ENCODE measurements at places on chromosomes 16 and 17. TPM values are rescaled to one million over a fixed set of nuclear protein-coding genes. Genes with fewer than 3 reads are reported as not detected.
A peak's percentile ranks its signal among the peaks of the same experiment; 100 is the strongest.

GRCh38 chr16:54140057-54140787 lies 146.4 kb downstream of the IRX3 start:
- H3K4me1 ChIP-seq = peaks cover 10% of the 10 kb centered on the region
- H3K27me3 ChIP-seq = peaks cover 25% of the 10 kb centered on the region
- H3K36me3 ChIP-seq = no peaks in the 10 kb centered on the region
- no peak overlapping the region for H3K4me3 ChIP-seq

GRCh38 chr17:64335486-64335885 lies 55.2 kb downstream of the PECAM1 start:
- peak overlapping the region; percentile 63 for H3K27ac ChIP-seq
- no peaks in the 10 kb centered on the region for H3K36me3 ChIP-seq
- no peaks in the 10 kb centered on the region for H3K4me1 ChIP-seq
- no peak for DNase-seq
- no peak overlapping the region for H3K4me3 ChIP-seq

DNA sequence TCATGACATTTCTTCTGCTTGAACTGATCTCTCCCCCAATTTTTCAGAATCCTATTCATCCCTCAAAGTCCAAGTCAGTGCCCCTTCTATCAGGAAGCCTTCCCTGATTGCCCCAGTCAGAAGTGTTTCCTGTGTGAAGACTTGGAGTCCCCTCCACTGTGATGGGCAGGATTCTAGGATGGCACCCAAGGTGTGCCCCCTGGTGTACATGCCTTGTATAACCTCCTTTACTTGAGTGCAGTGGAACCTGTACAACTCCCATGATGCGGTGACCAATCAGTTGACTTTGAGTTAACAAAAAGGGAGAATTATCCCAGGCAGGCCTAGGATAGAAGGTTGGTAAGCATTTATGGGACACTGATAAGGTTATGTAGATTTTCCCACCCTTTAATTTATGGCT lies 23.4 kb downstream of the MYH13 start:
- no peaks in the 10 kb centered on the region for H3K36me3 ChIP-seq
- no peak for DNase-seq
- no peak overlapping the region for H3K4me3 ChIP-seq
- H3K27ac ChIP-seq = no peak overlapping the region

DNA sequence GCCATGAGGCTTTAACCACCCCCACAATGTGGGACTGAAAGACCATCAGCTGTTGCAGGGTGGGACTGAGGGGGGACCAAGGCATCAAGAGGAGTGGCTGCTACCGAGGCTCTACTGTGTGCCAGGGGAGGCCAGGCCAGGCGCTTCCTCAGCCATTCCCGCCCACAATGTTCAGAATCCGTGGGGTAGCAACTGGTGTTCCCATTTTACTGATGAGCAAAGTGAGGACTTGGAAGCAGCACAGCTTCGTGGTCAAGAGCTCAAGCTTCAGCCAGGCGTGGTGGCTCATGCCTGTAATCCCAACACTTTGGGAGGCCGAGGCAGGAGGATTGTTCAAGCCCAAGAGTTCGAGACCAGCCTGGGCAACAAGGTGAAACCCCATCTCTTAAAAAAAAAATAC lies 65.9 kb downstream of the SCNN1B start:
- H3K27me3 ChIP-seq = peaks cover 13% of the 10 kb centered on the region
- H3K4me3 ChIP-seq = no peak overlapping the region
- DNase-seq = no peak
- H3K27ac ChIP-seq = no peak overlapping the region
- peaks cover 5% of the 10 kb centered on the region for H3K4me1 ChIP-seq

DNA sequence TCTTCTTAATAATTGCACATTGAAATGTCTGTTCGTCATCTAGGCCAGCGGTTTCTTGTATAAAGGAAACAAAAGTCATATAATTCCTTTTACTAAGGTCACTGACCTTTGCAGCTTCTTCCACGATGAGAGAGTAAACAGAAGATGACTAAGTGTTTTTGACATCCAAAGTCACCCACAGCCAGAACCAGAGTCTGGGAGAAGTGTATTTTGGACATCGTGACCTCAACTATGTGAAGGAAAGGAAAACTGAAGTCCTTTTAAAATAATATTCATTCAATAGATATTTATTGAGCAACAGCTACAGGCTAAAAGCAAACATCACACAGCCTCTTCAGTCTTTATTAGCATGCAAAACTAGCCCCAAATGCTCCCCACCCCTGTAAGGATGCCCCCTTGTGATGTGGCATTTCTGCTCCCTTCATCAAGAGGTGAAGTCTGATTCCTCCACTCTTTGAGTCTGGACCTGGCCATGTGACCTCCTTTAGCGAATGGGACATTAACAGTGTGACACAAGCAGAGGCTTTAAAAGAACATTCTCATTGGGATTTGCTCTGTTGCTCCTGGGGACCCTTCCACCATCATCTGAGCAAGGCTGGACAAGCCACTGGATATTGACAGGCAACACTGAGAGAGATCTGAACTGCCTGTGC lies 8.1 kb upstream of the PMP22 start:
- H3K27me3 ChIP-seq = peaks cover 25% of the 10 kb centered on the region
- H3K27ac ChIP-seq = no peak overlapping the region
- H3K4me3 ChIP-seq = no peak overlapping the region
- DNase-seq = no peak

KCNG4 gene
- total RNA-seq = not detected

Data from progenitor cell of endocrine pancreas (in vitro differentiated cells).